Activated CD8-positive, alpha-beta memory T cell treated with anti-CD3 and anti-CD28 coated beads, Interleukin-2, amount 50 U/mL, for 48 hours (primary cell): ENCODE measurements at places on chromosomes 7 and 10.

DNA sequence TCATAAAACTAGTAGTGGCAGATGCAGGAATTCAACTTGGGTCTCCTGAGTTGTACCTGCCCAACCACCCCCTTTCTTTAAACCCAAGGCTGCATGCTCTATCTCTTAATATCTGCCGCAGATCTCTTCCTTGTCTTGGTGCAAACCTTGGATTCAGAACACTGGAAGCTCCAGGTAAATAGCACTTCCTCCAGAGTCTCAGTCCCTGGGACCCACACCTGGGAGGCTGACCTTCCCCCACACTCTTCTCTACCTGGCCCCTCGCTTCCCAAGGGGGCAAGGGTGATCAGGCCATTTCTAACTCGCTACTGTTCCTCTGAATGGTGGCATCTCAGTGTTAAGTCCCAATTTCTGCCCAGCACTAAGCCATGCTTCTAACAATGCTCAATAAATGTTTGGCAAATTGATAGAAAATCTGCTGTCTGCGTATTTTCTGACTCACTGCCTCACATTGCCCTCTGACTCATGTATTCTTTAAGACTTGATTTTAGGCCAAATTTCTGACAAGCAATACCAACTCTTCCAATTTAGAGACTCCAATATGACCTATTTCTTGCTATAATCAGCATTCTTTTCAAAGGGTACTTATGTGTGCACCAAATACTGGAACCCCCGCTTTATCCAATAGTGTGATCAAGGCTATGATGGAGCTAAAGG lies 68.0 kb upstream of the PPP1R3C start:
- DNase-seq, result no peak

DNA sequence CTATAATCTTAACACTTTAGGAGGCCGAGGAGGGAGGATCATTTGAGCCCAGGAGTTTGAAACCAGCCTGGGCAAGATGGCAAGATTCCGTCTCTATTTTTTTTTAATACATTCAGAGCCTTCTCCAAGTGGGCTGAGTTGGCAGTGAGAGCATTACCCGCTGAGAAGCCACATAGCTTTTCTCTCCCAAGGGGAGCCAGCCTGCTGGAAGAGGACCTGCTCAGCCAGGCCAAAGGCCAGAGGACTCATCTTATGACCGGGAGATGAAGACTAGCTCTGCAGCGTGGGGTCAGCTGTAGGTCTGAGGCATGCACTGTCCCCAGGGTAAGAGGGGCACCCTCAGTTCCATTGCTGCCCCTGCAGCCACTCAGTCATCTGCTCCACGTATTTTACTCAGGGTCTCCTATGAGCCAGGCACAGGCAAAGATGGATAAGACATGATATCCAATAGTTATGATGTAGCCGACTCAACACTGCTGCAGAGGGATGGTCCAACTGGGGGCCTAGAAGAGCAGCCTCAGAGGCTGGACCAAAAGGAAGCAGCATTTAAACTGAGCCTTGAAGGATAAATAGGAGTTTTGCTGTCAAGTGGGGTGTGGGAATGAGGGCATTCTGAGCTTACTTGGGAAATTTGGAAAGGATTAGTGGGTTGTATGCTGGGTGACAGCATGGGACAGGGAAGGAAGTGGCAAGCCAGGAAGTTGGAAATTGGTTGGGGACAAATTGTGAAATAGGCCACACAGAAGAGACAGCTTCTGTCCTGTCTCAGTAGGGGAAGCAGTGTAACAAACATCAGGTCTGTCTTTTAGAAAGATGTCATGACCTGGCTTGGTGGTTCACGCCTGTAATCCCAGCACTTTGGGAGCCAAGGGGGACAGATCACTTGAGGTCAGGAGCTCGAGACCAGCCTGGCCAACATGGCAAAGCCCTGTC lies 1.6 kb upstream of the MARVELD1 start:
- DNase-seq, result no peak

- no peak for DNase-seq
These were observed 19.0 kb upstream of the TMEM26 start for GRCh38 chr10:61472090-61472674.

- DNase-seq, result no peak
These were observed 917.0 kb upstream of the GHITM start for GRCh38 chr10:83222300-83222699.

- DNase-seq, result no peak
These were observed 139.5 kb upstream of the CHRM2 start for GRCh38 chr7:136728945-136729344.

DNA sequence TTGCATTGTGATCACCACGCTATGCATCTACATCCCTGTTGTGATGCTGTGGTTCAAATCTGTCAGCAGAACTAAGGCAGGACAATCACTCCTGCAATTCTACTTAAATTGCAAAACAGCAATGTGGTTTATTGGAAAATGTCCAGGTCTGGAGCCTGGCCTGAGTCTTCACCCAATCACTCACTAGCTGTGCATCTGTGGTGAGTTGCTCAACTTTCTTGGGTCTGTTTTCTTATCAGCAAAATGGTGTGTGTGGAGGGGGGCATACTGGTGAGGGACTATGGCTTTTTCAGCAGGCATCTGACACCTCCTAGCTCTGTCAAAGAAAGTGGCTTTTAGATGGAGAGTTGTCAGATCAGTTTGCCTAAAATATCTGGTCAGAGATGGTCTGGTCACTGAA lies 108.3 kb upstream of the FEZF1 start:
- no peak for DNase-seq

DNA sequence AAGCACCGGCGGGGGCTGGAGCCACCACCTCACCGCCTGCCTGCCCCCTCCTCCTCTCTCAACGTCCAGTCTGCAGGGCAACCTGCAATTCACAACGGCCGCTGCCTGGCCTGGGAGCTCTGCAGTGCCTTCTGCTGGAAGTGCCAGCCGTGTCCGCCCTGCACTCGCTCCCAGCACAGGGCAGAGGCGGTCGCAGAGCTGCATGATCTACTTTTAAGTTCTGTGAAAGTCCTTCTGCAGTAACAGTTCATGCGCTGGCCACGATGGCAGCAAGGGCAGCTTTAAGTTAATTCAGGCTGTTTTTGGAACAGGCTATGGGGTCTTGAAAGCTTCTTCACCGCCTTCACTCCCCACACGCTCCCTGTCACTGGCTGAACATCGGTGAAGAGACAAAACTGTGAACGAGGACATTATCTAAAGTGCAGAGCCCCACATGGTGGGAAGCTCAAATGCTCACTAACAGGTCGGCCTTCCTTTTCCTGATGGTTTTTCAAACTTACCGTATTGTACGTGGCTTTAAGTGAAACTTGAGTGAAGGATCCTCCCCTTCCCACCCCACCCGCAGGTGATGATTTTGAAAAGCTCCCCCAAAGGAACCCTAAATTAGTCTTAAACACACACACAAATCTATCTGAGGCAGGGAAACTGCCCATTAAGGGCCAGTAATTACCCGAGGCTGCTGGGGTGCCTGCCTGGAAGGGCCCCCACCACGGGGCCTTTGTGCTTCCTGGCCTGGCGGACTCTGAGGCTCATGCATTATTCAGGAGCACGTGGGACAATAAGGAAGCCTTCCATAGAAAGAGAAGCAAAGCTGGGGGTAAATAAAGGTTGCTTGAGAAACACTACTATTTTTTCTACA lies 504.3 kb downstream of the DNAJB6 start:
- no peak for DNase-seq

DNA sequence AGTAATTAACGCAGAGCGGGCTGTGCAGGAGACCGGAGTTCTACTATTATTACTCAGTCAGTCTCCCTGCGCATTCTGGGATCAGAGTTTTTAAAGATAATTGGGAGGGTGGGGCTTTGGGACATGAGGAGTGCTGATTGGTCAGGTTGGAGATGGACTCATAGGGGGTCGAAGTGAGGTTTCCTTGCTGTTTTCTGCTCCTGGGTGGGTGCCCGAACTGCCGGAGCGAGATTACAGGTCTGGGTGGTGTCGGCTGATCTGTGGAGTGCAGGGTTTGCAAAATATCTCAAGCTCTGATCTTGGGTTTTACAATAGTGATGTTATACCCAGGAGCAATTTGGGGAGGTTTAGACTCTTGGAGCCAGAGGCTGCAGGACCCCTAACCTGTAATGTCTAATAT lies 3.9 kb upstream of the LRRC27 start:
- no peak for DNase-seq

DNA sequence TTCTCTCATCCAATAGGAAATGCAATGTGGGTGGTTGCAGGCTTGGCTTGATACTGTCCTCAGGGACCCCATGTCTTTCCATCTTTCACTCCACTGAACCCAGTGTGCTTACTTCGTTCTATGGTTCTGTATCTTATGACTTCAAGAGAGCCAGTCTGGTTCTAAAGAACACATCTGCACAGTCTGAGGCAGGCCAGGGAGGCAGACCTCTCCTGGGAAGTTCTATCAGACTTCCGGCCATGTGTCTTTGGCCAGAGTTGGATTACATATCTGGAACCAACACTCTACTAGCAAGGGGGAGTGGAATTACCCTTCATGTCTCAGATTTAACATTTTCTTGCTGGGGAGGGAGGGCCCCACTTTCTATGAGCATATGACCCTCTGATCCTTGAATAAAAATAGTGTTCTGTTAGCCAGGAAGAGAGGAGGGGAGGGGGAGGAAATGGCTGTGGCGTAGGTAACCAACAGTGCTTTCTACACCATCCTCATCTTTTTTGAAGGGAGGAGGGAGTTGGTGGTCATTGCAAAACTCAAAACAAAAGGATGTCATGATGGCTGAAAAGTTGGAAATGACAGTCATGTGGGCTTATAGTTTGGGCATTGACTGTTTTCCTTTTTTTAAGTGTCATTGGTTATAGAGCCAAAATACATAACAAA lies 370.2 kb downstream of the GATA3 start:
- no peak for DNase-seq

DNA sequence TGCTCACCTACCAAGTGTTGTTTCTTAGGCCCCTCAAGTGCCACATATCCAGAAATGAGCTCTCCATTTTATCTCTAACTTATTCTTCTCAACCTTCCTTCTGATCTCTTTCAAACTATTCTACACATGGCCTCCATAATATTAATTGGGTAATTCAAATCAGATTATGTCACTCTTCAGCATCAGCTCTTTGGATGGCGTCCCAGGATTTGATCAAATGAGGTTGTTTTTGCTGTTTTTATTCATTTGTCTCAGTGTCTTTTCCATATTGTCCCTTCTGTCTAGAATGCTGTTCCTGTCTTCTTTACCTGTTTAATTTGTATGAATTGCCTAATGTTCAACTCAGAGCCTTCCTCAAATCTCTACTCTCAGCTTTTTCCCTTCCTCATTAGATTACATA lies 234.6 kb upstream of the CXCL12 start:
- DNase-seq, result no peak

GRCh38 chr7:90488220-90488619 lies 18.8 kb downstream of the PTTG1IP2 start:
- no peak for DNase-seq

- no peak for DNase-seq
These were observed 580.2 kb downstream of the SUGCT start for GRCh38 chr7:40715053-40715430.

GRCh38 chr7:142516038-142516501 lies 233.2 kb upstream of the PRSS1 start:
- no peak for DNase-seq

GRCh38 chr7:125195156-125195555 lies 265.5 kb upstream of the POT1 start:
- DNase-seq, result no peak

DNA sequence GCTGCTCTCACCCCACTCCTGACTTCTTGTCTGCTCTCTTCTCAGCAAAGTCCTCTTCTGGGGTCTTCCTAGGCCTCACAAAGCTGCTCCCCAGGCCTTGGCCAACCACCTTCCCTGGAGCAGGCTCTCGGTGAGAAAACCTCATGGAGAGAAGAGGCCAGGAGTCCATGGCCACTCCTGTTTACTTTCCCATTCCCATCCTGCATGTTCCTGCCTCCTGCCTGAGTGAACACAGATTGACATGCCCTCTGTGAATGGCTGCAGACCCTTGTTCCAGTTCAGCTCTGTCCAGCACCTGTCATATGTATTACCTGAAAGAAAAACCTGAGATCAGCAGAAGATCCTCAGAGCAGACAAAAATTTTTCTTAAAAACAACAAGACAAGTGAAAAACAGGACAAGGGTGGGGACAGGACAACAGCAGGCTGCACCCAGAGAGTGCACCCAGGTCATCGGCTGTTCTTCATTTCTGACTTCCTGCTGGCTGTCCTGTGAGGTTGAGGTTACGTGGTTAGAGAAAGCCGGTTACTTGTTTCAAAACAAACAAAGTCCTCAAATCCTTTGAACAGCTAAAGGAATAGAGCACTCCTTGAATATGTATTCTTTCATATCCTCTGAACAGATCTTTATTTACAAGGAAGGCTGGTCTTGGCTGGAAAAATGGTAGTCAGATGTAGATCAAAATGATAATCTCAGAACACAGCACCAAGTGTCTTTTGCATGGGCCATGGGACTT lies 34.0 kb upstream of the DLD start:
- DNase-seq, result no peak

DNA sequence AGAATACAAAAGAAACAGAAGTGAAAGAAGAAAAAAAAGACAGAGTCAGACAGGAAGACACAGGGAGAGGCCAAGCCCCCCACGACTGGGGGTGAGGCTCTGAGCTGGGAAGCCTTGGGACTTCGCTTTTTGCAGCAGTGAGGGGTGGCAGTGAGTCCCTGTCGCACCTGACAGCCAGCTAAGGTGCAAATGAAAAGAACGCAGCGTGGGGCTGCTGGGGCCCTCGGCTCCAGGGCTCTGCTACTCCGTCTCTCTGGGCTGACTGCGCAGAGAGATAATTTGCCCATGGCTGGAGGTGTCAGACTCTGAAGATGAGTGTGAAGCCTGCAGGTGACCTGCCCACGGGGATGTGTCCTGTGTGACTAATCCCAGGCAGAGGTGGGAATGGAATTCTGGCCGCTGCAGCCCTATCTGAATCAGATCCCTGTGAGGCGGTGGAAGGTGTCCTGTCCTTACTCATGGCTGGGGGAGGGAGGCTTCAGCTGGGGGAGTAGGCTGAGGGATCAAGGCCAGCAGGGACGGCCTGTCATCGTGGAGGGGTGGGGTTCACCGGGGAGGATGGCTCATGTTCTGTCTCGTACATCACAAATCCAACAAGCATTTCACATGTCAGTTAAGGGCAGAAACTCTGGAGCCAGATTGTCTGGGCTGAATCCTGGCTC lies 96.4 kb downstream of the SLIT1 start:
- DNase-seq, result no peak

DNA sequence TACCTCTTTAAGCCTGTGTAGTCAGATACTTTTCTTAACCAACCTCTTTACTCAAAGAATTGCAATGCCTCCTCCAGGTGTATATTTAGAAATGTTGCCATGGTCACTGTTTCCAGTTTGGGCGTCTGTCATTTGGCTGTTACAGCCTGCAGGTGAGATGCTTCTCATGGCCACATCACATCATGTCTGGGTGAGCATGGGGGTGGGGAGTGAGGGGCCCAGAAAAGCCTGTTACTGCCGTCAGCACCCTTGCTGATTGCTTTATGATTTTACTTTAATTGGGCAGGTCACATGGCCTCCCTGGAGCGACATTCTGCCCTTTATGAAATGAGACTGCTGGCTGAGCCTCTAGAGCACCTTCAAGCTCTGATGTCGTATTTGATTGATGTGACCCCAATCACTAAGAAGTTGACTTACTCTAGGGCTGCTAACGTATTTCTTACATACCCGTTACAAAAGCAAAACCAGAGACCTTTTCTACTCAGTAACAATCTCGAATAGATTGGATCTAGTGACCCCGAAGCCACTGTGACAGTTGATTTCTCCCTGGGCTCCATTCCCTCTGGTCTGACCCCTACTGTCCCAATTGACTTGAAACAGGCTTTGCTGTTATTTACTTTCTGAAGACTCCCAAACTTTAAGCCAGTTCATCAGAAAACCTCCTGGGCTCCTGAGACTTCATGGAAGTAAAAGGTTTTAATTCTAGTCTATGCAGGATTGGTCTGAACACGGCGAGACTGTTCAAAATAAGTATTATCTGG lies 60.7 kb downstream of the OTUD1 start:
- DNase-seq, result no peak

- DNase-seq, result peak; percentile 59
These were observed 11.4 kb upstream of the SCART1 start for GRCh38 chr10:133442191-133442966.
